ENCODE measurements at places on chromosomes 11 and 22.

DNA sequence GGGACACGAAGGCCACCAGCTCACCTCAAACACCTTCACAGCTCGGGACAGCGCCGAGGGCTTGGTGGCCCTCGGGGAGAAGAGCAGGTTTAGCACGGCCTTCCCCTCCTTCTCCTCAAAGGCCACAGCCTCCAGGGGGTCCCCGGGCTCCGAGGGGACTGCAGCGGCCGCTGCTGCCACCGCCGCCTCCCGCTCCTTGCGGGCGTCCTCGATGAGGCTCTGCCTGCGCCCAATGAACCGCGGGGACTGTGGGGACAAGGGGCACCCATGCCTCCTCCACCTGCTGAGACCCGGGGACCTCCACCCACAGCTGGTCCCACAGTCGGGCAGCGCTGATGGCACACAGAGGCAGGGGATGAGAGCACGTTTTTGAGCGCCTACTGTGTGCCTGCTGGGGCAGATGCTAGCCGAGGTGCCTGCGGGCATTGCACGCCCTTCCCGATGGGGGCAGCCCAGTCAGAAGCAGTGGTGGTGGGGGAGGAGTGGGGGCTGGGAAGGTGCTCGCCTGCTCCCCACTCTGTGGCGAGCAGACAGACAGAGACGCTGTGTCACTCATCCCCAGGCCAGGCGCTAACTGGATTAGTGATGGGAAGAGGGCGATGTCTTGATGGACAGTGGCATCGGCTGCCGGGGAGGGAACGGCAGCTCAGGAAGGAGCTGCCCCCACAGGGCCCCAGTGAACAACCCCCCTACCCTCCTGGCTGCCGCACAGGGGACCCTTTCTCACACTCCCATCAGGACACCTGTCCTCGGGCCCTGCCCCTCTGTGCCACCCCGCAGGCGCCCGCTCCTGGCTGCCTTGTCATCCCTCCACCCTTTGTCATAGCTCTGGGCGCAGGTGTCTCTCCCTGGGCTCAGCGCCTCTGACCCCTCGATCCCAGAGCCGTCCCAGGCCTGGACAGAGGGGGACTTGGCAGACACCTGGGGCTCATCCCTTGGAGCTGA, 1.7 kb downstream of the TH start:
- DNase-seq: no peak

DNA sequence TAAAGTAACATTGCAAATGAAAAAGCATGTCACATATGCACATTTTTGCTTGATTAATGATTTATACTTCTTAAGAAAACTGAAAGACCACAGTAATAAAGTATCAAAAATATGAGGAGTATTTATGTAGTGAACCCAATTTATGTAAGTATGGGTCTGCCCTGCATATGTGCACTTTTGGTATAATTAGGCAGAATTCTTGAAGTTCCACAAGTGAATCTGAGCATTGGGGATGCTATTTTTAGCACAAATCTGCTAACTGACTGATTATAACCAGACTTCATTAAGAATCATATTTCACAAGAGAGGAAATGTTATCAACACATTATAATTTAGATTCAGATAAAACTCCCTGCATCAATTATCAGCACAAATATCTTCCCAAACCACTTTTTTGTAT, 407.1 kb upstream of the LRRC4C start:
- no peak for DNase-seq

- peak; percentile 30 for DNase-seq
These were observed 879.7 kb downstream of the JRKL start for GRCh38 chr11:97269527-97269926.

DNA sequence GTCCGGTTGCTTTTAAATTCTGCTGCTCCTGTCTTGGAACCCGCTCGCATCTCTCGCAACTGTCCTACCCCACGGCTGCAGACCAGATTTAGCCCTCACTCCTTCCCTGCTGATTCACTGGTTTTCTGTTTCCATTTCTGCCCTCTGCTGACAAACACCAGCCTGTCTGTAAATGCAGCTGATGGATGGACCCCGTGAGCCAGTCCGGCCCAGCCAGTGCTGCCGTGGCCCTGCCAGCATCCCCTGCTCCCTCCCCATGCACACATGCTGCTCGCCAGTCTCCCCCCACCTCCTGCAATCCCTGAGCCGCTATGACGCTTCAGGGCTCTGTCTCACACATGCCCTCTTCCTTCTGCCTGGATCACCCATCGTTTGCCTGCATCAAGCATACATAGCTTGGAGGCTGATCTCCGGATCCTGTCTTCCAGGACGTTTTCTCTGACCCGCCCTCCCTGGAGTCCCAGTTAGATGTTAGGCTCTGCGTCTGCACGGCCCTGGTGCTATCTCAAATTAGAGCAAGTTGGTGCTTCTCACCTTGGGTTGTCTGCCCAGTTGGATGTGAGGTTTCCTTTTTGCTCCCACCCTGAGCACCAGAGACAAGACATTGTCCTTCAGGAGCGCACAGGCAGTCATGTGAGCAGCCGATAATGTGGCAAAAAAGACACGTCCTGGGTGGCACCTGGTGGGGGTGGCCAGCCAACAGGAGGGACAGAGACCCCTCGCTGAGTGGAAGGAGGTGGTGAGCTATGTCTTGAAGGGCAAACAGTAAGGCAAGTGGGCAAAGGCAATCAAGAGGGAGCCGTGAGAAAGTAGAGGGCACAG, 4.3 kb upstream of the ACR start:
- DNase-seq: no peak

DNA sequence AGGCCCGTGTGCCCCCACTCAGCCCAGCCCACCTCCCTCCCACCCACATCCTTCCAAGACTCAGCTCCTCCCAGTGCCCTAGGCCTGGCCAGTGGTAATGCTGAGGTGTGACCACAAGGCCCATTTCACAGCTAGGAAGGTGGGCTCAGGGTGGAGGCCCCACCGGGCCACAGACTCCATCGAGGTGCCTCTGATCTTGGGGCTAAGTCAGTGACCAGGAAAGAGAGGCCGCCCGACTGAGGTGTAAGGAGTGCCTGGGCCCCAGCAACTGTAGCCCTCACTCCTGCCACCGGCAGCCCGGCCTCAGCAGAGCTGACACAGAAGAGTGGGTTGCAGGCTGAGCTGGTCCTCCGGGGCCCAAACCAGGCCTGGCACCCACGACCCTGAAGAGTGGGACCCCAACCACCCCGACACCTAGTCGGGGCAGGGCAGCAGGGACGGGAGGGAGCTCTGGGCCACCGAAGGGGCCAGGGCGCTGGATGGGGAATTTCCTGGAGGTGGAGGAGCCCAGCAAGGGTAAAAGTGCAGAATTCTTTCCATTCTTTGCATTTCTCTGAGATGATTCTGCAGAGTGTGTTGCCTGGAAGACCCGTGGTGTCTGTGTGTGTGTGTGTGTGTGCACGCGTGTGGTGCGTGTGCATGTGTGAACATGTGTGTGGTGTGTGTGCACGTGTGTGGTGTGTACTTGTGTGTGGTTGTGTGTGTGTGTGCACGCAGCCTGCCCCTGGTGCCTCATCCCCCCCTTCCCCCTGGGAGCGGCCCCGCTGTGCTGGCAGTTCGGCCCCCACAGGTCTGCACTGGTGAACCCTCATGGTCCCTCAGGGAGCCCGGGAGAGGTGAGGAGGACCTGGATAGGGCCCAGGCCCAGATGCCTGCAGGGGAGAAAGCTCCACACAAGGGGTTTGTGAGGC, 8.3 kb upstream of the PIM3 start:
- DNase-seq: no peak

DNA sequence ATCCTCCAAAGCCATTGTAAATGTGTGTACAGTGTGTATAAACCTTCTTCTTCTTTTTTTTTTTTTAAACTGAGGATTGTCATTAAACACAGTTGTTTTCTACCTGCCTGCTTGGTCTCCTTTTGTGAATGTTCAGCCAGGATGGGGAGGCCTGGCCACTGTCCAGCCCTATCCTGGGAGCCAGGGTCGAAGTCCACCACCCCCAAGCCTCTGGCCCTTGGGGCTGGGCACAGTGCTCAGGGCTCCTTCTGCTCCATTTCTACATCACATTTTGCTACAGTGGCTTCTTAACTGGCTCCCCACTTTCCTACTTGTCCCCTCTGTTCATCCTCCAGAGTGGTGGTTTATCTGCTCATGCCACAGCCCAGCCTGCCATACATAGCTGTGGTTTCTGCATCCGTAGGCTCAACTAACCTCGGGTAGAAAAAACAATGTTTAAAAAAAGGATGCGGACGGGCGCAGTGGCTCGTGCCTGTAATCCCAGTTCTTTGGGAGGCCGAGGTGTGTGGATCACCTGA, 2.5 kb upstream of the SMARCB1 start:
- no peak for DNase-seq

- no peak for DNase-seq
These were observed 1.6 kb downstream of the IL2RB start for GRCh38 chr22:37148031-37148651.
